ENCODE measurements at places on chromosomes 2 and 18.

GRCh38 chr2:217939220-217939619, 63.6 kb downstream of the TNS1 start:
- no peak for DNase-seq

GRCh38 chr2:833180-833579, 117.5 kb upstream of the SNTG2 start:
- no peak for DNase-seq

DNA sequence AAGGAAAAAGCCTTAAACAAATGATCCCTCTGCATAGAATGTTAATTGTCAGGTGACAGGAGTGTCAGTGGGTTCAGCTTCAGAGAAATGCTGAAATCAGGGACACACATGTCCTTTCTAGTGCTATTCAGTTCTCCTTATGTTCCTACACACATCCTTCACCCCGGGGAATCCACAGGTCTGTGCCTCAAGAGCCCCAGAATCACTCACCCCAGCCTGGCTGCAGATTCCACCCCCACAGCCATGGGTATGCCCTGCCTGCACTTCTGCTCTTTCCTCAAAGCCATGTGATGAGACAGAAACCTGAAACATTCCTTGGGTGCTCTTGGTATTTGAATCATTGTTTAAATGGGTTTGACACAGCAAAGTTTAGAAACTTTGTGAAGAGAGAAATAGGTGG, 27.4 kb upstream of the FZD7 start:
- no peak for DNase-seq

GRCh38 chr2:38514603-38515154, 88.0 kb downstream of the HNRNPLL start:
- no peak for DNase-seq

- DNase-seq, result peak; percentile 24
Observed at GRCh38 chr2:64454386-64455332, 697 bp downstream of the LGALSL start.

- no peak for DNase-seq
Observed at GRCh38 chr2:43127941-43128558, 98.4 kb downstream of the ZFP36L2 start.

DNA sequence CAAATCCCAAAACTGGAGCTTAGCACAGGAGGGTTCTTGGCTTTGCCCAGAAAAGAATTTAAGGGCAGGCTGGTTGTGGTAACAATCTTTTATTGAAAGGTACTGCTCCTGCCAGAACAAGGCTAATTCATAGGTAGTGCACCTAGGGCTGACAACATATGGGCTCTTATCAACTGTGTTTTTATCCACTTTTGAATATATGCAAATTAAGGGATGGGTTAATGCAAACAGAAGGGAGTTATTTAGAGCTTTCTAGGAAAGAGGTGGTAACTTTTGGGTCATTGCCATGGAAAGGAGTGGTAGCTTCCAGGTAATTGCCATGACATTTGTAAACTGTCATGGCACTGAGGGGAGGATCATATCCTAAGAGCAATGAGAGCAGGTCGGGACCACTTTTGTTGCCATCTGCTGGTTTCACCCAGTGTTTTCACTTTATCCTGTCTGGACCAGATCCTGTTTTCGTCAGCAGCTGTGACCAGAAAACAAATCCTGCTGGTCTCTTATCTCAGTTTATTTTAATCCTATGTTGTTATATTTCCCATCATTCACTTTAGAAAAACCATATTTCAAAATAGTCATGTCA, 981 bp downstream of the C2orf66 start:
- DNase-seq, result no peak

DNA sequence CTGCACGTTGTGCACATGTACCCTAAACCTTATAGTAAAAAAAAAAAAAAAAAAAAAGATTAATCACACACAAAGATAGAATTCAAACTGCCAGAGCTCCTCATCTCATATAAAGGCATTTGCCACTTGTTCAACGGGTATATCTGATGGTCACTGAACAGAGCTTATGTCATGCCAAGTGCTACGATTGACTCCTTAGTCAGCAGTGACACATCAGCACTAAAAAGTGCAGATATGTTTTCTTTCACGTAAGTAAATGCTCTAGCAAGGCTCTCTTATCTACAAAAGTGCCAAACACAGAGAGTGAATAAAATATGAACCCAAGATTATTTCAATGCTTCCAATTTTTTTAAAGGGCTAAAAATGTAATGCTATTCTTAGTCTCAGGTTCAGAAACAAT, 1.1 kb downstream of the LMAN1 start:
- DNase-seq, result peak; percentile 51

DNA sequence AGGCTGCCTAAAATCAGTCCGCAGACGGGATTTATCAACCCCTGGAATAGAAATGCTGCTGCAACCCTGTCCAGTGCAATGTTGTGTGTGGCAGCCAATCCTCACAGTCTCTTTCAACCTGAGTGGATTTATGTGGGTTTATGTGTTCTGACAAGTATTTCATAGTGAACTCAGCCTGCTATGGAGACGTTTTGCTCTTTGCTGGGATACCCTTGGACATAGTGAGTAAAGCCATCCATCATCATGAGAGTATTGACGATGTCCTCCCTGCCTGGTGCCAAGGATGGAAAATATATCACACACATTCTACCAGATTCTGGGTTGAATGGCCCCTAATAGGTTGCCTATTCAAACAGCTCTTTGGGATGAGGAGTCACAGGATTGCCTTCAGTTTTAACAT, 219.1 kb downstream of the SOCS6 start:
- DNase-seq, result no peak

- DNase-seq, result no peak
Observed at GRCh38 chr2:26991717-26992116, 21.3 kb downstream of the MAPRE3 start.

DNA sequence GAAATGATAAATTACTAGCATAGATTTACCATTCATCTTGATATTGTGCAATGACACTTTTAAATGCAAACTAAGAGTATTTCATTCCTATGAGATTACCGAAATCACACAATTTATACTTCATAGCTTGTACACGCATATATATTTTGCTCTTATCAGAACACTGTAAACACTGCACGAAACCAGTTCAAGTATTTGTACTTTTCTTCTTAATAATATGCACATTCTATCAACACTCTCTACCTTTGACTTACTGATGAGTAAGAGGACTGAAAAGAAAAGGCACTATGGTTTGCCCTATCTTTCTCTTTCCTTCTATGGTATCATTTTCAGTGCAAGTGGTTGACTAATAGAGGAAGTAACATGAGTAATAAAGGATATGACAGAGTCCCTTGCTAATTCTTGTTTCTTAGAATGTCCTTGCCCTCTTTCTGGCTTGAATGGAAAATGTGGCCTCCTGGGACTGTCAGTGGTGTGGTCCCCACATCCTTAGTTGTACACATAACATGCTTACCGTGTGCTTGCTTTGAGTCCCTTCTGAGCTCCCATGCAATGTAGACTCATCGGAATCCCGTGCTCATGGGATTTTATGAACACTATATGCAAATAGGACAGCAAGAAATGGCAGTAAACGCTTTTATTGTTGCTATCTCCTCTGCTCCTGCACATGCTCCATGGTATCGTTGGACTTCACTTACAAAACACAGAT, 363.5 kb upstream of the TNP1 start:
- DNase-seq, result peak; percentile 6

DNA sequence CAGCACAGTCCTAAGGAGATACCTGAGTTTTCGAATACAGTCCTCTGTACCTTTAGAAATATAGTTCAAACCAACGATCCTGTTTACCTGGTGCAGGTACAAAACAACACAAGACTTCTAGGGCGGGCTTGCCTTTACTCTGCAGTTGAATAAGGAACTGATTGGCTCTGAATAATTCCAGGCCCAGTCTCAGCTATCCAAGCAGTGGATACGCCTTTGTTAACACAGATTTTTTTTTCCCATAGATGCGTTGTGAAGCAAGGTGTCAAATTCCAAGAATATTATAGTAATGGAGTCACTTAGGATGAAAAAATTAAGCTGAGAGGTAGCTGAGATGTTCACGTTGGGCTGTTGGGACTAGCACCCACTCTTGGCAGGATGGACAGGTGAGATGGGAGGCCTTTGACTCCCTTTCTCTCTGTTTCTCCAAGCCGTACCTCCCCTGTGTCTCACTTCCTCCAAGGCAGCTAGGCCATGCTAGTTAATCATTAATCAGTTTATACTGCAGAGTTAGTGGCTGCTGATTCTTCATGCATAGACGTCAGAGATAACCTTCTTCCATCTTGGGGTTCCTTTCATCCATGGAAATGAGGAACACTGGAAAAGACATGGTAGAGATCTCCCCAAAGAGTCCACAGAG, 380.8 kb upstream of the ACVR2A start:
- DNase-seq, result no peak

DNA sequence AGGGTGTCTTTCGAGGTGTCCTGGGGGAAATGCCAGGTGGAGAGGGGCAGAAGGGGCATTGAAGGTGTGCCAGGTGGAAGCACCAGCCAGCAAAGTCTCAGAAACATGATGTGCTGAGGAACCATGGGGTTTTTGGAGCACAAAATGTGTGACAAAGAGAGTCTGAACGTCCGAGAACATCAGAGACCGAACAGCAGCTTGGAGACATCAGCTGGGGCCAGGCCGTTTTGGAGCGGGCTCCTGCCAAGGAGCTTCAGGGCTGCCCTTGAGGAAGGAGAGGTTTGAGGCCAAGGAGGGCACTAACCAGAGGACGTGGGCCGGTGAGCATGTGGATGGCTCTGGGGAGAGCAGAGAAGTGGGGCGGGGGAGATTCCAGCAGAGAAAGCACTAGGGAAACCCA, 5.3 kb upstream of the MBP start:
- DNase-seq, result no peak

DNA sequence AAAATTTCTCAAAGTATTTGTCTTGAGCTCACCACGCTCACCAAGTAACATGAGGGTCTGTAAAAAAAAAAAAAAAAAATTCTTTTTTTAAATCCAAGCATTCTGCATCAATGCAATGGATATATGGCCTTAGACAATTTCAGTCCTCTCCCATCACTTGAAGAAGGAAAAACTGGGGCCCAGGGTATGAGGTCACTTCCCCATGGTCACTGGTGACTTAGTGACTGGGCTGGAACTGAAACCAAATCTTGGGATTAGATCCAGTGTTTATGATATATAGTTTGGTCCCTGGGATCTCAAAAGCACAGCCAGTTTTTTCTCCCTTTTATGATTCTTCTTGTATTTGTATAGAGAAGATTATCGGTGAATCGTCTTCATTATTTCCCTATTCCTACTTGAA, 477.9 kb upstream of the TNP1 start:
- DNase-seq, result no peak

- no peak for DNase-seq
Observed at GRCh38 chr2:213185147-213185822, 33.9 kb upstream of the IKZF2 start.

GRCh38 chr2:181123798-181124231, 143.4 kb downstream of the UBE2E3 start:
- DNase-seq, result peak; percentile 96

GRCh38 chr2:36359067-36359466, 3.5 kb downstream of the CRIM1 start:
- peak; percentile 37 for DNase-seq

- DNase-seq, result no peak
Observed at GRCh38 chr18:73060666-73061288, 193.0 kb upstream of the NETO1 start.

DNA sequence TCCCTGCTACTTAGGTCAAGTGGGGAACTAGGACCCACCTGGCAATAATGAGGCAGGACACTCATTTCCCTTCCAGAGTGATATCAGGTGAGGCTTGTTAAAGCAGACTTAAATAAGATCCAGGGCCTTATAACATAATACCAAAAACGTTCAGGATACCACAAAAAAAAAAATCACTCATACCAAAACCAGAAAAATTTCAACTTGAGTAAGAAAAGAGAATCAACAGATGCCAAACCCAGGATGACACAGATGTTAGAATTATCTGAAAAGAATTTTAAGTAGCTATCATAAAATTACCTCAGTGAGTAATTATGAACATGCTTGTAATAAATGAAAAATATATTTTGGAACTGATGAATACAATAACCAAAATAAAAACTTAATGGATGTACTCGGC, 255.6 kb upstream of the OSR1 start:
- no peak for DNase-seq

DNA sequence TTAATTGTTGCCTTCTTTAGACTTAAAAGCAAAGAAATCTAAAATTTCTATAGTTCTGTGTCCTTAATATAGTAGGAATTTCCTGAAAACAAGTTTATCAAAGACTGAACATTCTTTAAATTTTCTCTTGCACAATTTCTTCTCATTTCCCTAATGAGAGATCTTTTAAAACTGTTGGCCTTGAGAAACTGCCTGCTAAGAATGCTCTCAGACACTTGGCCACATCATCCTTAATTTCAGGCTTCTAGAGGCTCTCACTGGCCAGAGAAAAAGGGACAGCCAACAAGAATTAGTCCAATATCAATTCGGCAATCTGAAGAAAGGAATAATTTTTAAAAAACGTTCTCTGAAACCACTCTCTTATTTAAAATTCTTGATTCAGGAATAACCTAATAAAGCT, 167.0 kb upstream of the CREB1 start:
- no peak for DNase-seq

GRCh38 chr2:112493858-112494648, 12.1 kb downstream of the TTL start:
- DNase-seq, result no peak

DNA sequence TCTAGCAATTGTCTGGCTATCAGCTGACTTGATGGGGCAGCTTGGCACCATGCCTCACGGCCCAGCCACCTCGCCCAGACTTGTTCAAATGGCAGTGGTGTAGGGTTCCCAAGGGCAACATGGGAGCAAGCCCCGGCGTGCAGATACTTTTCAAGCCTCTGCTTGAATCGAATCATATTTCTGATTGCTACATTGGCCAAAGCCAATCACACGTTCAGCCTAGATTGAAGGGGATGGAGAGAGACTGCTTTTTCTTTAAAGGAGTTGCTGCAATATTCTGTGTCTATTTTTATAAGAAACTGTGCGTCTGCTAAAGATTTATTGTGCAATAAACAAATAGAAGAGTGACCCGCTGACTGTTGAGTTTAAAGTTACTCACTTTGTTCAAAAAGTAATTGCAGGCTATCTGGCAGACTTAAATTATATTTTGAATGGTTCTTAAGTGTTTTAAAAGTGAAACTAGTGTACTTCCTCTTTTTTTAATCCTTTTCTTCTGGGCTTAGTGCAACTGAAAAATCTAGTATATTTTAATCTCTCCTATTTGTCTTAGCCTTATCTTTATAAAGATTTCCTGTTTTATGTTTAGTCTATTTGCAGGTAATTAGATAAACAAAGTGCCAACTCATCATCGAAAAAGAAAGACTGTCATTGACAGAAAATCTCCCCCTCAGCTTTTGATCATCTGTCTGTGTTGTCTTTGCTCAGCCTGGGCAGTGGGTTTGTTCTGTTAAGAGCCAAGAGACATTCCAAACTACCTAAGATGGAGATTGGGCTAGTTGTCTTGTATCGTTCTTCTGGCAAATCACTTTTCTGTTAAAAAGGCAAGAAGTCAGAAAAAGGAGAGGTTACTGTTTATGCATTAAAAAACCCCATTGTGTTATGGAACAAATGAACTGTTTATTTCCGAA, 156.1 kb downstream of the TPGS2 start:
- no peak for DNase-seq

- DNase-seq, result no peak
Observed at GRCh38 chr2:166104084-166104483, 23.7 kb downstream of the SCN1A start.

- no peak for DNase-seq
Observed at GRCh38 chr18:21831413-21831831, 90.8 kb downstream of the MIB1 start.

Measured in CD4-positive, alpha-beta T cell treated with Interleukin-4 for 4 hours (primary cell).